ENCODE measurements at places on chromosomes 12 and 14.

DNA sequence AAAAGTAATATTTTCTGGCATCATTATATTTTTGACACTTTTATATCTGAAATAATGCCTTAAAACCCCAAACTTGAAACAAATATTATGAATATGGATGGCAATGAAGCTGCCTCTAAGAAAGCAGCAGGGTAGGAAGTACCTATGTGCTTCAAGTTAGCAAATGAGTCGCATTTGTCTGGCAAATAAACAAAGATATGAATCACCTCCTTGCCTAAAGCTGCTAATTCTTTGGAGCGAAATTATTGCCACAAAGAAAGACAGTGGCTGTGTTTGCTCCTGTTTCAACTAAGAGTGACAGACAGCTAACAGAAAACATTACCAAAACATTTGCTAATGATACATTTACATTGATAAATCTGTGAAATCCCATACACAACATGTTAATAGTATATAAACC, 854.9 kb downstream of the RPS29 start:
- no peak for DNase-seq

GRCh38 chr14:99271221-99271941, 616 bp downstream of the BCL11B start:
- DNase-seq: no peak

GRCh38 chr14:21940887-21941856, 267.6 kb upstream of the OR4E1 start:
- DNase-seq: peak; percentile 13

- no peak for DNase-seq
Observed at GRCh38 chr14:54767139-54767431, 135.5 kb downstream of the GCH1 start.

DNA sequence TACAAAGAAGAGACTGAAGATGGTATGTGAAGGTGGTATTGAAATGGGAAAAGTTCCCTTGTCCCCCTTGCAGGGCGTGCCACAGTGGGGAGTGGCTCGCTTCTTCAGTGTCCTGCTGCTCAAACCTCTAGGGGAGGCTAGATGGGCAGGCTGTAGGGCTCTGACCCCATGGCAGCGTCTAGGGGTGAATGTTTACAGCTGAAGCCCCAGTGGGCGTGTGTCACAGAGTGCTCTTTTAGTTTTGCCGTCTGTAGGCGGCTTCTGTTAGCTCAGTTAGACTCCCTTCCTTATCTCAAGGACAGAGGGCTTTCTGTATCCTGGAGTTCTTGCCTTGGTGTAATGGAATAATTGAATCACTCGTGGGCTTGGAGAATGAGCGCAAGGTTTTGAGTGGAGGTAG, 266.2 kb downstream of the RAD51B start:
- no peak for DNase-seq

DNA sequence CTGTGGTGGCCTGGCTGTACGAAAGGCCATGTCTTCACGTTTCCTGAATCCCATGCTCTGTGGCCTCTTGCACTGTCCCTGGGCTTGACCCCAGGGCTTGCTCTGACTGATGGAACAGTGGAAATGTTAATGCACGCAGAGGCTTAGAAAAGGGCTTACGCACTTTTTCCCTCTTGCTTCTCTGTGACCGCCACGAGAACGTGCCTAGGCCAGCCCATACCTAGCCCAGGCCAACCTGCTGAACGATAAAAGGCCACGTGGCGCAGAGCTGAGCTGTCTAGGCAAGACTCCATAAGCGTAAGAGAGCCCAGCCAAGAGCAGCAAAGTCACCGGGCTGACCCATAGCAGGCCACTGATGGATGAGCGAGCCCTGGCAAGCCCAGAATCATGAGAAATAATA, 18.3 kb downstream of the TTC7B start:
- no peak for DNase-seq

DNA sequence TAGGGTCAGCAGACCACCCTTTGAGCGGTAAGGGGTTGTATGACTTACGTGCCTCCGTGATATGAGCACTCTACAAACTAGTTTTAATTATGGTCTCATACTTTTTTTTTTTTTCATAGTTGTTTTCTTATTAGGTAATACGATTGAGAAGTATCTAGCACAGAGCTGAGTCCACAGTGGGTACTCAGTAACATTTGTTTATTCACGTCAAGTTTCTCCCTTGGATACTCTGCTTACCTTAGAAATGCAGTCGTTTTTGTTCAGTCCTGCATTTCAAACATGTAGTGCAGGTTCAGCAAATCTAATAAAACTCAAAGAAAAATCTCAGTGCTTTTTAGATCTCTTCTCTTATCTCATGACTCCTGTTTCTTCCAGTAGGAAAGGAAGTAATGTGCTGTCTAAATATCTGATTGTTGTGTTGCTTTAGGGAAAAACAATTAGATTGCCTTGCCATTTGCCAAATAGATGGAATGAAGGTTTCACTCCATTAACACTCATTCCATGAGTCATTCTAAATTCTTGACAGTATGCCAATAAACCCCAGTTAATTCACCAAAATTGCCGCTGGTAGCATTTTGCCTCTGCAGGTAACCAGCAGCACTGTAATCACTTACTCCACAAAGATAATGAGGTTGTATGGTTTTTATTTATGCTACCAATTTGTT, 118.9 kb downstream of the PTCSC3 start:
- DNase-seq: no peak

DNA sequence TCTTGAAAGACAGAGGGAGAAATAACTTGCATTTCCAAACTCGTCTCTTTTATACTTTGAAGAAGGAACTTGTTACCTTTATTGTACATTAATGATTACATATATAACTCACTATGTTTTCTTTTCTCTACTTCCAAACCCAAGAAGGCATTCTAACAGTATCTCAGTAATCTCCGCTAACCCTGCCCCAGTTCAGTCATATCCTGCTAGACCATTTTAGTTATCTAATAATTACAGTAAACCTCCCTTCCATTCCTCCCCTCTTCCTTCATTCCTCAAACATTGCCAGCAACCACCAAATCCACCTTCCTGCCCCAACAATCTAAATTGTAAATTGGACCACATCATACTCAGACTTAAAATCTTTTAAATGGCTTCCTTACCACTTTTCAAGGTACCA, 30.6 kb downstream of the STK38L start:
- DNase-seq: no peak

DNA sequence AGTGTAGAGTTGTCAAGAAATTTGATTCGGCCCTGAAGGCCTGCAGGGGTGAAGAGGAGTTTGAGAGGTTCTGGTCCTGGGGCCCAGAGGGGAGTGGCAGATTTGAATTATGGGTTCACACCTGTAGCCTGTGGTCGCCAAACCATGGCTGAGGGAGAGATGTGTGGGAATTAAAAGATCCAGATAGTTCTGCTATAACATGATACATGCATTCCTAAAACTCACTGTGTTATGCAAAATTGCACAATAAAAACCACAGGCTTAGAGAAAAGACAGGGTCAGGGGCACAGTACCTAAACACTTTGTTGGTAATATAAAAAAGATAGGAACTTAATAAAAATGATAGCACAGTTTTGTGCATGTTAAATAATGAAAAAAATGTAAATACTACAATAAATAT, 106.2 kb downstream of the TMEM30B start:
- no peak for DNase-seq

DNA sequence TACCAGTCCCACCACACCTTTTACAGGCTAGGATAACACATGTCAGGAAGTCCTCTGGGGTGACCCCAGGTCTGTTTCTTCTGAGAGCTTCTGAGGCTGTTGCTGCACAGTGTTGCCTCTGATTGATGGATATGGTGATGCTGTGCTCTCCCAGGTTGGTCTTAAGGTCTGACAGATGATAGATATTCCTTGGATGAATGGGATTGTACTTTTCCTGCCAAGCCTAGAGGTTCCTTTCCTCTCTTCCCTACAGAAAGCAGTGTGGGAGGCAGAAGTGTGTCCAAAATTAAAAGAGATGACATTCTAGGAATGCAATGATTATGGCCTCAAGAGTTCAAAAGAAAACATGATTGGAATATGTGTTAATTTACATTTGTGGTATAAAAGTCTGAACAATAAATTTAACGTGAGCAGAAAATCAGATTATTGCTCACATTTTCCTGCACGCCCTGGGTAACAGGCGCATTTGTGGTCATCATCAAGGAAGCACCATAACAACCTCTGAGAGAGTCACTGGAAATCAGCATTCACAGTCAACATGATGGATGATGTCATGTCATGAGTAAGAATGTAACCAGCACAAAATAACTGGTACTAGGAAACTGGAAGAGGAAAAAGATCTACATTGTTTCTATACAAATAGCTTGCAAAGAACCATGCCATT, 73.7 kb downstream of the BBS10 start:
- DNase-seq: no peak

- no peak for DNase-seq
Observed at GRCh38 chr14:36181417-36181816, 4.9 kb upstream of the PTCSC3 start.

DNA sequence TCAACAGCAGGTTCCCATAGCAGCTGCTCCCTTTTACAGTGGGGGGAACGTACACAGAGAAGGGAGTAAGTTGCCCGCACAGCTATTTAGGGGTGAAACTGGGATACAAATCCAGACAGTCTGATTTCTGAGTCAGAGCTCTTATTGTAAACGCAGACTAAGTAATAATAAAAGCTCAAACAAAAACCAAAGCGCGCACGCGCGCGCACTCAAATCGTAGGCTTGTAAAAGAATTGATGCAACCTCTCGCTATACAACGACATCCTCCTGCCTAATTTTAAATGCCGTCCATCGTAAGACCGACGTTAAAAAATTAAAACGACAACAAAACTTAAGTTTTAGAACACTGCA, 747 bp upstream of the DACT1 start:
- DNase-seq: no peak

DNA sequence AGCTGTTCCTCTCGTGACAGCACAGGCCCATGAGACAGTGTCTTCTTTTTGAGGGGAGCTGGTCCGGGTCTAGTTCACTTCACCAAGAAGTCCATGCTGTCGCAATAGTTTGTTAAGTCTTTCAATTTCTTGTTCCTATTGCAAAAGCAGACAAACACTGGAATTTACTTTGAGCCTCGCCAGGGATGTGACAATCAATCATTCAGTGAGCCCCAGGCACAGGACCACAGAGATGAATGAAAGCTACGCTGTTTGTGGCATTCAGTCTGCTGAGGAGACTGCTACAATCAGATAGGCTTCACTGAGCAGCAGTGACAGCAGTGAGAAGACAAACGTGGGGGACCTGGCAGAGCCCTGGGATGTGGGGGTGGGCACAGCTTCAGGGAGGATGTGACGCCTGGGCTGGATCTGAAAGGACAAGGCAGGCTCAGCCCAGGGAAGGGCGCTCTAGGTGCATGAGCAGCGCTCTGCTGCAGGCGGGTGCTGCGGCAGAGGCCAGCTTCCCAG, 35.5 kb downstream of the TCTN1 start:
- DNase-seq: no peak

- DNase-seq: peak; percentile 25
Observed at GRCh38 chr12:47021298-47021697, 58.1 kb upstream of the PCED1B start.

DNA sequence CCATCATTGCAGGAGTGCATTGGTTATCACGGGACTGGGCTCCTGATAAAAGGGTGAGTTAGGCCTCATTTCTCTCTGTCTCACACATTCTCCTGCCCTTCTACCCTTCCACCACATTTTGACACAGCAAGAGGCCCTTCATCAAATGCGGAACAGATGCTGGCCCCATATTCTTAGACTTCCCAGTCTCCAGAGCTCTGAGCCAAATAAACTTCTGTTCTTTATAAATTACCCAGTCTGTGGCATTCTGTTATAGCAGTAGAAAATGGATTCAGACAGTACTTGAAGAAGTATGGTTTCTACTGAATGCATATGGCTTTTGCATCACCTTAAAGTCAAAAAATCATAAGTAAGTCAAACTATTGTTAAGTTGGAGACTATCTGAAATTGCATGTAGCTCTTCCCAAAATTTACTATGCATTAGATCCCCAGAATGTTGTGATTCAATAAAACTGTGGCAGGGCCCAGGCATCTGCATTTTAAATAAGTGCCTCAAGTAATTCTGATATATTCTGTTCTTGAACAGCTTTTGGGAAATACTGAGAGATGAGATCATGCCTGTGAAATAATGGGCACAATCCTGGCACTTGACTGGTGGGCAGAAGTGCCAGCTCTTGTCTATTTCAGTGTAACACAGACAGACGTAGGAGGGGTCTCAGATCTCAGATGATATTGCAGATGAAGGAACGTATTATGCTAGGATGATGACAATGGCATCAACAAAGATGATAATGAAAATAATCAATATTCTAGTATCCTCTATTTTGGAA, 68.2 kb downstream of the E2F7 start:
- DNase-seq: no peak

DNA sequence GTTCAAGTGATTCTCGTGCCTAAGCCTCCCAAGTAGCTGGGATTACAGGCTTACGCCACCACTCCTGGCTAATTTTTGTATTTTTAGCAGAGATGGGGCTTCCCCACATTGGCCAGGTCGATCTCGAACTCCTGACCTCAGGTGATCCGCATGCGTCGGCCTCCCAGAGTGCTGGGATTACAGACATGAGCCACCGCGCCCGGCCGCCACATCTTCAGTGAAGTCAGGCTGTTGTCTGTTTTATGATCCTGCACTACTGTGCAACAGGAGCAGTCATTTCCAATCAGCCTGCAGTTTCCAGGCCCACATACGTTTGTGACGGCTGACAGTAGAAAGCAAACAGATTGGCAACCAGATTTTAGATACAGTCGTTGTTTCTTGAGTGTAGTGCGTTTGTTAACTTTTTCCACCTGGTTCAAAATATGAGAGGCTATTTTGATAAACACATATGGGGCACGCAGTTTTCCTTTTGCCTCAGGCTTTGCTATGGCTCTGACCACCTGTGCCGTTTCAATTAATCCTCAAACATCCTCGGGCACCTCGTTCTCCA, 74.8 kb downstream of the LGMN start:
- no peak for DNase-seq

DNA sequence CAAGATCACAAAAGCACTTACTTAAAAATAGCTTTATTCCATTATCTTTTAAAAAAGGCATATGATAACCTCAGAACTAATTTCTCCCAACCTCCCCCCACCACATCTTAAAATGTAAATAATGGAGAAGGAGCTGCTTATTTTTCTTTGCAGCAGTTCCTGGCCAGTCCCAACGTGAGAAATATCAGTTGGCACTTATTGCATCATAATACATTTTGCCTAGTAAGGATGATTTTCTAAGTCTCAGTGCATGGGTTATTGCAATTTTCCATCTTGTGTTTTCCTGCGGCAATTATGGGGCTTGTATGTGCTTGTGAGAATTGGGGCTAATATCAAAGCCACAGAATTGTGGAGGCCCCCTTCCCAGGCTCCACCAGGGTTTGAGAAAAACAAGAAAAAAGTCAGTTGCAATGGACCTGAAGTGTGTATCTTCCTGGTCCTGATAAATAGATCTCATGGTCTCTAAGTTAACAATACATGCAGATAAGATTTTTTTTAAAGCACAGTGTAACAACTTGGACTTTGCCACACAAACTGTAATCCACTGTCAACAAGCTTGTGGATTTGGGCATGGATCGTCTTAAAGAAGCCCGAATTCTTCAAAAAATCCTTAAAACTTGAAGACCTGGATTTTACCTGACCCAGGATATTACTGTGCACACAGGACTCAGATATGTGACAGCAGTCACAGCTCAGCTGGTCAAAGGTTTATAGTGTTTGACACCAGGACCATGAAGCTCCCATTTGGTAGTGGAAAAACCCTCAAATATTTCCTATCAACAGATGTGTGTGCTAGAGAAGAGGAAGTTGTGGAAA, 2.8 kb upstream of the WSB2 start:
- DNase-seq: no peak

- DNase-seq: no peak
Observed at GRCh38 chr12:14803830-14804160, 325 bp downstream of the C12orf60 start.

GRCh38 chr14:86596024-86596423, 1066.1 kb downstream of the FLRT2 start:
- no peak for DNase-seq

- peak; percentile 31 for DNase-seq
Observed at GRCh38 chr14:29016050-29016900, 249.7 kb downstream of the FOXG1 start.

Data from neural crest cell (in vitro differentiated cells).